ENCODE measurements at places on chromosomes 5 and 9. TPM values are rescaled to one million over a fixed set of nuclear protein-coding genes. Genes with fewer than 3 reads are reported as not detected.

DNA sequence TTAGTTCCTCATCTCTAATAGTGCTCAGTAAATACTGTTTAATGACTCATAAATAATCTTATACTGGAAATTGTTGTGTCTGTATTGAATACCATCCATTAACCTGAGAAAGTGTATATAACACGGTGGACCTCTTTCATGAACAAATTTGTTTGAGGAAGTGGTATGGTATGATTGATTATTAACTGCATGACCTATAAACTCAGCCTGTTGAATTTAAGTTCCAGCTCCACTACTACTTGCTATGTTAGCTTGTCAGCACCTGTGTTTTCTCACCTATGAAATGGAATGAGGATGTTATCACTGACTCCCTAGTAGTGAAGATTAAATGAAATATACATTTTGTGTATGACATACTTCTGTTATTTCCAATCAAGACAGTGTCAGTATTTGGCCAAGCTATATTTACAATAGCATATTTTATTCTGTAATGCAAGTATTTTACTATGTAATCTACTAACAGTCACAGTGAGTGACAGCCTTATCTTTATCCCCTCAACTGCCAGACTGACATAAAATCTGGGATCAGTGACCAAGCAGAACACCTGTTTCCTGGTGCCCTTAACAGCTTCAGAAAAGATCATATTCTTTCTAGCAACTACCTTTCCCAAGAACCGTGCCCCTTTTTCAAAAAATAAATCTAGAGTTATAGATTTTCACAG, 77.3 kb upstream of the ITGA1 start:
- DNase-seq: no peak

GRCh38 chr9:109538346-109538745, 40.2 kb upstream of the PTPN3 start:
- no peak for DNase-seq

DNA sequence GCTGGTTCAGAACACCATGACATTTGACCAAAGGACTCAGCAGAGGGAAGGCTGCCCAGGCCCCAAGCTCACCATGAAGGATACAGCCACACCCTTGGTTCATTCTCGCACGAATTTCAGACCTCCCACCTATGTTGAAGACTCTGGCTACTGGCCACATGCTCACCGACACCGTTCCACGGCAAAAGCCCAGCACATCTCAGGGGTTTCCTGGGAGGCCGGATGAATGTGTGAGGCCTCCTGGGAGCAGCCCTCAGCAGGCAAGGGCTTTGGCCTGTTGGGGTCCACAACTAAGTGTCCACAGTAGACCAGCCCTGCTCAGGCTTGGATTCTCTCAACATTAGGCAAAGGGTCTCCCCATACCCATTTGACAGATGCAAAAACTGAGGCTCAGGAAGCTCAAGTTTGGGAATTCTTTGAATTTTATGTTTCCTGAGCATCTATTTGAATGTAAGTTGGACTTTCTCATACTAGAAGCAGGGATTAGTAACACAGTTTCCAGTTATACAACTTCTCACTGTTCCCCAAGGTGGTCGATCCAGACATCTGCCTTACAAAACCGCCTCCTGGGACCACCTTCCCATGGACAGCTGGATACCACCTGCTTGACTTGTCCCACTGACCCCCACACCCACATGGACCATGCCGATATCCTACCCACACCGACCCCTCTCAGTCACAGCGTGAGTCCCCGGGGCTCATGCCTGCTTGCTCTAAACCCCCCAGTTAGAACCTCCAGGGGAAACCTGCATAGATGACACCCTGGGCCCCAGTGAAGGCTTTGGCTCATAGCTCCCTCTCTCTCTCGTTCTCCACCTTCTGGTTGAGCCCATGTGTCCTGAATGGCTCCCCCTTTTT, 27.9 kb downstream of the CCT5 start:
- DNase-seq: no peak

- DNase-seq: no peak
Measured at GRCh38 chr9:135418161-135418560, 61.4 kb upstream of the PPP1R26 start.

The TRIM23 gene
- 7.6 TPM for total RNA-seq

- no peak for DNase-seq
Measured at GRCh38 chr9:38084556-38084880, 15.5 kb upstream of the SHB start.

GRCh38 chr5:56494300-56494731, 261.2 kb upstream of the ANKRD55 start:
- DNase-seq: no peak

DNA sequence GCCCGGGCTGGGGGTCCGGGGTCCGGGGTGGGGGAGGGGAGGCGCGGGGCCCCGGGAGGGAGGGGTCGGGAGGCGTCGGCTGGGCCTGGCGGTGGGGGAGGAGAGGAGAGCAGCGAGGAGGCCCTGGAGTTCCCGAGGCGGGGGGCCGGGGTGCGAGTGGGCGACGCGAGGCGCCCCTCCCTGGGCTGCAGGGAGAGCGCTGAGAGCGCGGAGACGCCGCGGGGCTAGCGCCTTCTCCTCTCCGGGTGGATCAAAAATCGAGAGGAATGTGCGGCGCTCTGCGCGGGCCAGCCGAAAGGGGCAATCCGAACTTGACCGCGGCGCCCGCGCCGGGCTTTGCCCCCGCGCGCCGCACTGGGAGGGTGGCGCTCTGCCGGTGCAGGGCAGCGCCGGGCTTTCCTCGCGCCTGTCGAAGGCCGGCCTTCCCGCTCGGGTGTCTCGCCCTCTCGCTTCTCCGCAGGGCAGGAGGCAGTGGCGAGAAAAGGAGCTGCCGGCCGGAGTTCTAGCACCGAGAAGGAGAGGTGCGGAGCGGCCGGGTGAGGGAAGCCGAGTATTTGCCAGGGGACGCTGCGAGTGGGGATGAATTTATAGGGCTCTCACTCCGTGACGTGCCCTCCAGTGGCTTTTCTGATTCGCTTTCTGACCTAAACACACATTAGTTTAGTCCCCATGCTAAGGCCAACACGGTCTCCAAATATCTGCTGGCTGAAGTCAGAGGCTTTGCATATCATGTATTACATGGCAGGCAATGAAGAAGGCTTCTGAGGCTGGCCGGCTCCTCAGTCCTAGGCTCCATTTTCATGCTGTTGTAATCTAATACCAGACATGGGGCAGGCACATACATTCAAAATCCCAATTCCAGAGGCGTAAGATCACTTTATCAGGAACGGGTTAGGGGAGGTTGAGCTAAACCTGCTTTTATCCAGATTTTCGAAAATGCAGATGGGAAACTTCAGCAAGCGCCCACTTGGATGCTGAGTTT, 503 bp upstream of the GDNF start:
- DNase-seq: no peak

GRCh38 chr5:28110781-28111180, 1072.4 kb upstream of the CDH9 start:
- no peak for DNase-seq

- DNase-seq: no peak
Measured at GRCh38 chr9:29685531-29685930, 2112.2 kb upstream of the C9orf72 start.

DNA sequence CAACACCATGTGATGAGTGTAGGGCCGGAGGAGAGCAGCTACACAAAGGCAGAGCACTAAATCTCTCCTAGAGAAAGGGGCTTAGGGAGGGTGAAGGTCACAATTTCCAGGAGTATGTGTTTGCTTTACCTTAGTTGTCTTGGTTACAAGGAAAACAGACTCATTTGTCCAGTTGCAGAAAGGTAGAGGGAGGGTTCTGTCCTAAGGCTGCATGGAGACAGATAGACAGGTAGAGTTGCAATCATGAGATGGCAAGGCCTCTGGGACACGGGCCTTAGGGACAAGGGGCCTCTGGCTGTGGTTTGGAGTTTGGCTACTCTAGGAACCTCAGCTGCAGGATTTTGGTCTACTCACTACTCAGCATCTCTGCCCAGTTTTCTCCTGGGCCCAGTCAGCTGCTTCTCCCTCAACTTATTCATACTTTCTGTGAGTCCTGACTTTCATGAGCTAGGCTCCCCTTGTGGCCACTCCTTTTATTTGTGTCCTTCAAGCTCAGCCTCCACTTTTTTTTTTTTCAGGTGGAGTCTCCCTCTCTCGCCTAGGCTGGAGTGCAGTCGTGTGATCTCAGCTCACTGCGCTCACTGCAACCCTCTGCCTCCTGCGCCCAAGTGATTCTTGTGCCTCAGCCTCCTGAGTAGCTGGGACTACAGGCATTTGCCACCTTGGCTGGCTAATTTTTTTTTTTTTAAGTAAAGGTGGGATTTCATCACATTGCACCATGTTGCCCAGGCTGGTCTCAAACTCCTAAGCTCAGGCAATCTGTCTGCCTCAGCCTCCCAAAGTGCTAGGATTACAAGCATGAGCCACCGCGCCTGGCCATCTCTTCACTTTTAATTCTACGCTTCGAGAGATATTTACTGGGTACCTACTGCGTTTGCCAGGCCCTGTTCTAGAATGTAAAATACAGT, 76.6 kb downstream of the PTPDC1 start:
- DNase-seq: no peak
